Left hindlimb (tissue), 1 donor: ENCODE measurements at places on chromosomes 1 and 21.

DNA sequence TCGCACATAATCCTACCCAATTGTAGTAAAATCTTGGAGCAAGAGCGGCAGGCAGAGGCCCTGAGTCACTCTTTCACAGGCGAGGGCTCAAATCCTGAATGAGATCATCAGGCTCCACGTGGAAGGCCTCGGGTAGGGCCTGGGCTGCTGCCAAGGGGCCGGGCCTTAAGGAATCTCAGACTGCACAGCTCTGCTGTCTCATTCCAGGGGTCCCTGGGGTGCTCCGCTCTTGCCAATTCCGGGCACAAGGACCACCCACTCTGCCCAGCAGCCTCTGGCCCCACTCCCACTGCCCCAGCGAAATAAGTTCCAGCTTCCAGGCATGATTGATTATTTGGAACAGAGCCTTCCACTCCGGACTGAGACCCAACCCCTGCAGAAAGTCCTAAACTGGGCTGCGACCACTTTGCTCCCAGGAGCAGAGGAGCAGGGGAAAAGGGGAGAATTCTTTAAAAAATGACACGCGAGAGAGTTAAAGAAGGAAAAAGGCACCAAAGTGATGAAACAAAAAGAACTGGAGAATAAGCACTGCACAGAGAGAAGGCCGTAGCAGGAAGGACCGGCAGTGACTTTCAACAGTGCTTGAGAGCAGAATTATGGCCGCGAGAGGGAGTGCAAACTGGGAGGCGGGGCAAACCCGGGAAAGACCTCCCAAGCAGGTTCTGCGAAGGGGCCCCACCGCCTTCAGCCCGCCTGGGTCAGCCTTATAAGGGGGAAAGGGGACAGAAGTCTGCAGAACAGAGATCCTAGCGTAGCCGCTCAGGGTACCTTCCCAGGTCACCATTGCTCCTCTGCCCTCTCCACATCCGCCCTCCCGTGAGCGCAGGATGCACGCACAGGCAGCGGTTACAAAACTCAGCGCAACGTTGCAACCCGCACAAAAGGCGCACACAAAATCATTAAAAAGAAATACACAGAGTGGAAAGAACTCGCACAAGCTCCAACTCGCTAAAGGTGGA is 2.0 kb downstream of the ADAMTS1 start:
- peak; percentile 97 for DNase-seq

- DNase-seq, result no peak
Measured at GRCh38 chr1:107767156-107767582, 197.8 kb downstream of the VAV3 start.

GRCh38 chr1:247332623-247333361 is 1.1 kb upstream of the ZNF496 start:
- peak; percentile 45 for DNase-seq

DNA sequence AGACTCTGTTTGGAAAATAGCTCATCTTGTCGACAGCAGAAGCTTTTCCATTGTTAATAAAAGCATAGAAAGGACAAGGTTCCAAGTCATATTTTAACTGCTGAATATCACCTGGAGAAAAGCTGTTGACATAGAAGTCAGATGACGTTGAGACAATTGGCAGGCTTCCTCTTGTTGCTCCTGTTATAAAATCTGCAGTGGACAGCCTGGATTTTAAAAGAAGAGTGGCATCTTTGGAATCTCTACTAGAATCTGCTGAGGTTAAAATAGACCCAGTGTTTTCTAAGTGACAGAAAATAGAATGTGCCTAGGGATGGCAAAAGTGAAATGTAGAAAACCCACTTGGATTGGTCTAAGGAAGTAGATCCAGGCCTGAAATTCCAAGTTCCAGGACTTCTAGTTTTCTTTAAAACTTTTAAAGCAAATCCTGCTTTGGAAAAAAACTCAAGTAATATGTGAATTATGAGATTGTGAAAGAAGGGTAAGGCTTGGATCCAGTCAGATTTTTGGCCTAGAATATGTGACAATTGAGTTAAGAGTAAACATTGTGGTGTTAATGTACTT is 53.6 kb upstream of the NEXN start:
- DNase-seq, result no peak

DNA sequence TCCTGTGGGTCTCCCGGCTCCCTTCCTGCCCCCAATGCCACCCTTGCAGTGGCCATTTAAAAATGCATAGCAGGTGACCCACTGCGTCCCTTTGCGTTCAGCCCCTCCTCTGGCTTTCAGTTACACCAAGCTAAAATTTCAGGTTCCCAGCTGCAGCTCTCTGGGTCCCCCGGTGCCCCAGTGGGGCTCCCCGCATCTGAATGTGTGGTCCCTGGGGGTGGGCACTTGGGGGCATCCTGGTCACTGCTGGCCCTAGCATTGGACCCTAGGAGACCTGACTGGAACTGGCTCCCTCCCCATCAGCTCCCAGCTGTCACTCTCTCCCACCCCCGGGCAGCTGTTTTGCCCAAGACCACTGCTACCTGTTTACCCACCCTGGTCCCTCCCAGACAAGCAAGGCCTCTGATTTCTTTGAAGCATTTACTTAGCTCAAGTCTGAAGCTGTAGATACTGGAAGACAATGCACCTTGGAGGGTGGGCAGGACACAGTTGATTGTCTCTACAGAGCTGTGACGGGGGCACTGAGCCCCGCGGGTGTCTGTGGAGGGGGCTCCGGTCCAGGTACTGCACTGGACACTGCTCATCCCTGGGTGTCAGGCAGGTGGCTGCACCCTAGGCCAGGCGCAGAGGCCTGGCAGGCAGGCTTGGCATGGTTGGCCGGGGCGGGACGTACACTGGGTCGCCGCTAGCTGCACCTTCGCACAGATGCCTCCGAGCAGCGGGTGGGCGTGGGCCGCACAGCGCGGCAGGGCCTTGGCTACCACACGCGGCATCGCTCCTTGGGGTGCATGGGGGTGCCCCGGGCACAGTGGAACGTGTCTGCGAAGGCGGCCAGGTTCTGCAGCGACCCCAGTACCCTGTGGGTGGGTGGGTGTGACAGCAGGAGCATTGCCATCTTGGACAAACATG is 3.9 kb downstream of the PRXL2B start:
- no peak for DNase-seq

DNA sequence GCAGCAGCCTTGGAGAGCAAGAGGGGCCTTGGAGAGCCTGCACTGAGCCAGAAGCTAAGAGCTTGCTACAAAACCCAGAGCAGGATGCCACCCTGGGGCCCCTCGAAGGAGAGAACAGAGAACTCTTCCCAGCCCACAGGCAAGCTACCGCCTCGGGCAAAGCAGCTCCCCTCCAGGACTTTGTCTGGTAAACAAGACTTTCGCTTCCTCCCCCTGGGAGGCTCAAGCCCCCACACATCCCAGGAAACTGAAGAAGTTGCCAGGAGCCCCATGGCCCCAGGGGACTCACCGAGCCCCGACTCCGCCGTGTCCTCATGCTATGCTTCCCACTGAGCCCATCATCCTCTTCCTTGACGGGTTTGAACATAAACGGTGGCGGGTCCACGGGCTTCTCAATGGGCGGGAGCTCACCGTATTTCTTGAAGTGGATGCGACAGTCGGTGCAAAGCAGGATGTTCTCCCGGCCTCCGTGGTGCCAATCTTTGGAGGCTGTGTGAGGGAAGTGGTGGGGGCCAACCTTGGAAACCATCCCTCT is 45.9 kb downstream of the SLC45A1 start:
- DNase-seq, result peak; percentile 19

DNA sequence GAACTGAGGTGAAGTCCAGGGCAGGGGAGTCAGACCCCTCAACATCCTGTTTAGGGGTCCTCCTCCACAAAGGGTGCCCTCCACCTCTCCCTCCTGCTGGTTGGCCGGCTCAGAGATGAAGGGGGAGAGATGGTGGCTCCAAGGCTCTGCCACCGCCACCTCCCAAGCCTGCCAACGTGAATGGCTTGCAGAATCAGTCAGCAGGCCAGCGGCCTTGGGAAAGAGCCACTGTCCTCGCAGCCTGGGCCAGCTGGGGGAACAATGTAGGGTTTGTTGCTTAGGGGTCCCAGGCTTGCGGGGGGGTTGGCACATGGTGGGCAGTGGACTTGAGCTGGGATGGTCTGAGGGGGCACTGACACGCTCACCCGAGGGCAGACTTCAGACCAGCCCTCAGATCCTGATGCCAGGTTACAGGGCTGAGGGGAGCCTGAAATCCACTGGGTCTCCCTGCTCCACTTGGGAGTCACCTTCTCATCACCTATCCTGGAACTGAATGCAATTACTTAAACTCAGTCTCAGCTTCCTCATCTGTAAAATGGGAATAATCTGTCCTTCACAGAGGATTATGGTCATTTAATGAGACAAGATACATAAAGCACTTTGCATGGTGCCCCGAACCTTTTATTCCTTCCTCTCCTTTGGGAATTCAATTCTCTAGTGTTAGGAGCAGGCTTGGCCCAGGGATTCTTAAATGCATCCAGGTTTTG is 8.3 kb downstream of the GPR37L1 start:
- DNase-seq, result no peak

- DNase-seq, result no peak
Measured at GRCh38 chr1:58735586-58735985, 35.7 kb upstream of the MYSM1 start.

GRCh38 chr1:53341521-53341895 is 13.6 kb upstream of the LRP8 start:
- DNase-seq, result no peak

- DNase-seq, result no peak
Measured at GRCh38 chr1:67769633-67770256, 63.5 kb downstream of the GNG12 start.

- DNase-seq, result no peak
Measured at GRCh38 chr1:86016076-86016759, 140.4 kb downstream of the COL24A1 start.

- no peak for DNase-seq
Measured at GRCh38 chr1:211627259-211627658, 48.2 kb downstream of the NEK2 start.

DNA sequence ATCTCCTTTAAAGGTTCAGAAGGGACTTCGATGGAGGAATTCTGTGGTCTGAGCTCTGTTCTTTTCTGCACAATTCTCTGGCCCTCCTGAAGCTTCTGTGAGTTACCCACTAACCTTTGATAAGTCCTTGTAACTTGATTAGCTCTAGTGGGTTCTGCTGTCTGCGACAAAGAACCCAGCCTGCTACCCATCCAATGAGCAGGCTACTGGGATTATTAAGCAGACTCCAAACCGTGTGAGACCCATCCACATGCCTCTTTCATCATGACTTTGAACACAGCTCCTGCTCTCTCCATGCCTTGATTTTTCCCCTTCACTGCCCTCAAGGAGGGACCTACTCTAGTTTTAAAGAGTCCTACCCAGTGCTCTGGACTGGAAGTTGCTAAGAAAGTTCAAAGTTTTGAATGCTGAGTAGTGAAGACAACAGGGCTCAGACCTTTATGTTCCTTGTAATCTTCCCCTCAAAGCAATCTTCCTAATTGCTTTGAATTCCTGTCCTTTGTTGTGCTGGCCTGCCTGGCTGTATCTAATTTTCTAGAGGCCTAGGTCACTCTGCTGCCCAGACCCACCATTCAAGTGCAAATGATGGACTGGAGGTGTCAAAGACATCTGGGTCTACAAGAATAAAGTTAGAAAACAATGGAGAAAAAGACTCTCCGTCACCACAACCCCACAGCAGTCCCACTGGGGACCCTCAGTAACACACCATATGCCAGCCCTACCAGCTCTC is 146.9 kb downstream of the RHOU start:
- no peak for DNase-seq

- no peak for DNase-seq
Measured at GRCh38 chr1:7380712-7381111, 390.4 kb upstream of the VAMP3 start.

DNA sequence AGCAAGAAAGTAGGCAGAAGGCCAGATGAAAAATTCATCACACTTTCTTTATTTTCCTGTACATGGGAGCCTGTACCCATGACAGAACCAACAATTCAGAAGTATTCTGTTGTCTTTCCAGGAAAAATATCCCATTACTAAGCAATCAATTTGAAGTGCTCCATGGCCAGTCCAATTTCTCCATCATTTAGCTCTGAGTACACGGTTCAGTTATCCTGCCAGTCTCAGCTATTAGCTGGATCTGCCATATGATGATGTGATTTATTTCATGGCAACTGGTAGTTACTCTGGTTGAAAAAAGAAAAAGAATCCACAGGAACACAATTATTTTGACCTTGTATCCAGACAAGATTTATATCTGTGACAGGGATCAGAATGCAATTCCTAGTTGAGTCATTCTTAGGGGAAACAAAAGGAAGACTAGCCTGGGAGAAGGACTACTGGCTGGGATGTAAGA is 70.6 kb upstream of the GORAB start:
- no peak for DNase-seq

GRCh38 chr1:165793951-165794350 is 25.3 kb upstream of the TMCO1 start:
- DNase-seq, result no peak

- DNase-seq, result no peak
Measured at GRCh38 chr21:20083336-20083735, 914.9 kb upstream of the NCAM2 start.

- no peak for DNase-seq
Measured at GRCh38 chr1:26081267-26082019, 14.0 kb upstream of the TRIM63 start.

DNA sequence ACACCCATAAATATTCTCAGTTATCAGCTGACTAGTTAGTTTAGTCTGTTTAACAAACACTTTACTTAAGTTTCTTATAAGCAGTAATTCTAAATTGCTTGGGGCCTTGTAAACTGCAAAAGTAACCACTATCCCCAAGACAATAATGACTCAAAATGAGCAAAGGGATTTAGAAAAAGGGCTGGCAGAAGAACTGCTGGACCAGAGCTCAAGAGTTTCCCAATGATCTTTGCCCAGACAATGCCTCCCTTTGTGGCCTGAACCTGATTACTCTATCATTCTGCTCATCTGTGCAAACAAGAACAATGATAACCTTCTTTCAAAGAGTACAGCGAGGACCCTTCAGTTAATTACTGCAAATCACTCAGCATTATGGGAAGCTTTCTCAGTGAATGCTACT is 123.5 kb downstream of the TIAM1 start:
- no peak for DNase-seq

DNA sequence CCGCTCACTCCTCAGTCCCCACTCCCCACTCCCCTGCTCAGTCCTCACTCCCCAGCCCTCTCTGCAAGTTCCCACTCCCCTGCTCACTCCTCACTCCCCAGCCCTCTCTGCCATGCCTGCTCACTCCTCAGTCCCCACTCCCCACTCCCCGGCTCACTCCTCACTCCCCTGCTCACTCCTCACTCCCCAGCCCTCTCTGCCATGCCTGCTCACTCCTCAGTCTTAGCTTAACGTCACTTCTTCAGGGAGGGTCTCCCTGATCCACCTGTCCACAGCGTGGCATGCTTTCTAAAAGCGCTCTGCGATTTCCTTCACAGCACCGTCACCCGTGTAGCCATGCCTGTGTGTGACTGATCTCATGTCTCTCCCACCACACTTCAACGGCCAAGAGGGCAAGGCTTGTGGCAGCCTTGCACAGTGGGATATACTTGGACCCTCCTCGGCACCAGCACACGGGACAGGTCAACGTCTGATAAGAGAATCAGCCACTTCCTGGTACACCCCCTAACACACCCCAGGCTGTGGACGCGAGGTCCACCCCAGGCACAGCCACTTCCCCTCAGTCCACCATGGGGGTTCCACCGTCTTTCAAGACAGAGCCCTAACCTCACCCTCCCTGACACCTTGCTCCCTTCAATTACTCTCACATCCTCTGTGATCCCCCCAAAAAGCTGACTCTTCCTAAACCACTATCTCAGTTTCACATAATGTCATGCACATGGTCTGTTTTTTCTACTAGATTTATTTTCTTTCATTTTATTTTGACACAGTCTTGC is 14.0 kb downstream of the PRDM15 start:
- DNase-seq, result no peak
